Kasumi-1 (cell line): ENCODE measurements at places on chromosomes 1 and 21.

- no peak for DNase-seq
Measured at GRCh38 chr1:152745289-152745704, 12.5 kb upstream of the KPRP start.

DNA sequence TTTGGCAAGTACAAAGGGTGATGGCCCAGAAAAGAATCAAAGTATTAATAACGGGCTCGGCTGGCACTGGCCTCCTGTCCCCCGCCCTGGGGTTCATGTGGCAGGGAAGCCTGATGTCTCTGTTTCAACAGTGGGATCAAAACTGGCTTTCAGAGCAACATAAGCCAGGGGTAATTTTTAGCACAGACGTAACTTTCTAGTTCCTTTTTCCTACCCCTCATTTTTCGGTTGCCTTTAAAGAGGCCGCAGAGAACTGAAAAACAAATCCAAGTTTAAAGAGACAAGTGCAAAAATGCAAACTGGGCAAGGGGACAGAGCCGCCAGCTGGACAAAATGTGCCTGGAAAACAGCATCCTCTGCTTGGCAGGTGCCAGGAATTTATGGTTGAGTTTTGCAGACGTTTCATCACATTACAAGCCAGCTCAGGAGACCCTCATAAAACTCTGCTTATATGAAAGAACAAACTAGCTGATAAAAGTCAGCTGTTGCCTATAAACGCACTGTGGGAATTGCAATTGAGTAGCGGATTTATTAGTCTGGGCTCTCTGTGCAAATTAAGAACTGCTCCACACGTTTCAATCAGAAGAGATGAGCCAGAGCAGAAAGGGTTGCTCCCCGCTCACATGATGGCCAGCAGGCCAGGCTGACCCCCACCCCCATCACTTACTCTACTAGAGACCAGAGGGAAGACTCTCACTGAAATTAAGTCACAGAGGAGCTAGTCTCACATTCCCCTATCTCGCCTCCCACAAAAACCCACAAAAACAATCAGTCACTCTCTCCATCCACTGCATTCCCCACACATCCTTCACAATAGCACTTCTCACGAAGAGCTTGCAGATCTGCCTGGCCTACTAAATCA lies 15.8 kb upstream of the CDCA8 start:
- peak; percentile 51 for DNase-seq

DNA sequence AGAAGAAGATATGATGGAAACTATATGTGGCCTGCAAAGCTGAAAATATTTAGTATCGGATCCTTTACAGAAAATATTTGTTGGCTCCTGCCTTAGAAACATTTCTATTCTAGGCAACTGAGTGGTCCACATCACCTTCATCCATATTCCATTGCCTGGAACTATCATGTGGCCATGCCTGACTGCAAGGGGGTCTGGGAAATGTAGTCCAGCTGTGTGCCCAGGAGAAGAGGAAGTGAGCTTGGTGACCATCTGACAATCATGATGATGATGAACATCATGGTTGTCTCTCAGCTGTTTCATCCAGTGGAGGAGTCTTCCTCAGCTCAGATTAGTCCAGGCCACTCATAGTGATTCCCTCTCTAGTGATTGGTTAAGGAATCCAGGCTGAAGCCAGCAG lies 61.8 kb upstream of the IFNLR1 start:
- no peak for DNase-seq

GRCh38 chr1:17186216-17186909 lies 18.6 kb upstream of the PADI1 start:
- no peak for DNase-seq

DNA sequence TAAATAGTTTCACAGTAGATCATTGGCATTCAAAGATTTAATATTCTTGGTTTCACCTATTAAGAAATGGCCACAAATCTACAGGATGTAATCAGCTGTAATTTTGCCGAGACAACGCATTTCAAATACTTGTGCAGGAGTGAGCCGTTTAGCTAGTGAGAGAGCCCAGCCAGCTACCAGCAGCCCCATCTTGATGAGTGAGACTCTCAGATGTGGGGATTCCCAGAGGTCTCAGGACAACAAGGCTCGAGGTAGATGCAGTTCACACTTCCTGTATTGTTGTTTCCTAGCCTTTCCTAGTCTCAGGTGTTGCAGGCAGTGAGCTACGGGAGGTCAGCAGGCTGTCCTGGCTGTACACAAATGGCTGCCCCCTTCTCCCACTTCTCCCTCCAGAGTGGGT lies 108.6 kb downstream of the PBX1 start:
- no peak for DNase-seq

DNA sequence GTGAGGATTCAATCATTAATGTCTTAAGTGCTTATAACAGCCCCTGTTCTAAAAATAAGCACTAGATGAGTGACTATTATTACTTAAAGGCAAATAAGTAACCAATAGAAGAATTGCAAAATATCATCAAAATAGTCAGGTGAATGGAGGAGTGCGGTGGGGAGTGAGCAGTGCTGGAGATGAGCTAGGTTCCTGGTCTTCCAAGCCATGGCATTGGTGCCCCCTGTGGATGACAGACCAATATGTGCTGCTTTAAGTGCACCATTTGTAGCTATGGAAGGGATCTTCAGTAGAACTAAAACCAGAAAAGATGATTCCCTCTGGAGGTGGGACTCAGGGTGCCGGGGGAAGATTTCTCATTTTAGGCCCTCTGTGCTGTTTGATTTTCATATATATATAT lies 46.1 kb upstream of the SLC30A1 start:
- DNase-seq, result peak; percentile 49

- no peak for DNase-seq
Measured at GRCh38 chr1:1052003-1052840, 21.9 kb downstream of the RNF223 start.

DNA sequence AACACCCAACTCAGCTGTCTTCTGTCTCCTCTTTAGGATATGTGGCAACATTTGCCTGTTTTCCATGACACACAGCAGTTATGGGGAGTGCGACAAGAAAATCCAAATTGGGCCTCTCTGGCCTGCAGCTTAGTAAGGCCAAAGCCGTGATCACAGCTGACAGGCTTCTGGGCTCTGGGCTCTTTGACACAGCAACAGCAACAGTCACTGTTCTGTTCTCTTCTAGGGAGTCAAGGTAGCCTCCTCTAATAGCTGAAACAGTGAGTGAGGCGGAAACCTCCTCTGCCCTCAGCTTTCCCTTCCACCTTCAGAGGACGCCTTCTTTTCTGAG lies 19.0 kb downstream of the CLCA1 start:
- no peak for DNase-seq

GRCh38 chr1:59171788-59172187 lies 125.1 kb upstream of the FGGY start:
- DNase-seq, result no peak
